ENCODE measurements at places on chromosomes 7 and 10.

- no peak for DNase-seq
These were observed 117.5 kb downstream of the SH3PXD2A start for GRCh38 chr10:103737735-103738367.

- DNase-seq: no peak
These were observed 60.6 kb downstream of the ARL5B start for GRCh38 chr10:18719811-18720210.

DNA sequence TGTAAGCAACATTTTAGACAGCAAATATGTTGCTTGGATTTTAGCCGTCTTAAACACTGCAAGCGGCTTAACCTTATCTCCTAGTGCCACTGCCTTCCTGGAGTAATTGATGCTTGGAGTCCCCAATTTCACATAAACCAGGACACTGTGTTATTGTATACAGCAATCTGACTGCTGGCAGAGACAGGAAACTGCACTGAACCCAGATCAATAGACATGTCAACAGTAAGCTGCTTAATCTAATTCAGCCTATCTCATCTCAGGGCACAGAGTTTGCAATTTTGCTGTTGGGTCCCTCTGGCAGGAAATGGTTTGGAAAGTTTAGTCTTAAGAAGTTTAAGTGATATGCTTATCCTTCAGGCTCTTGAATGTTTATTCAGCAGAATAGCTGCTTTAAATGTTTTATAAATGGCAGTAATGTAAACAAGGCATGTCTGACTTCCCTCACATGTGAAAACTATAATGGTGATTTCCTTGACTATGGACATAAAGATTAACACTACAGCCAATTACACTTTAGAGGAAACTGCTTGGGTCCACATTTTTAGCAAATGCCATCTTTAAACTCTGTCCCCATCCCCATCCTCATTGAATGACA is 598.6 kb downstream of the PARD3 start:
- DNase-seq: no peak

- DNase-seq: no peak
These were observed 545.0 kb downstream of the TNS3 start for GRCh38 chr7:47036909-47037308.

DNA sequence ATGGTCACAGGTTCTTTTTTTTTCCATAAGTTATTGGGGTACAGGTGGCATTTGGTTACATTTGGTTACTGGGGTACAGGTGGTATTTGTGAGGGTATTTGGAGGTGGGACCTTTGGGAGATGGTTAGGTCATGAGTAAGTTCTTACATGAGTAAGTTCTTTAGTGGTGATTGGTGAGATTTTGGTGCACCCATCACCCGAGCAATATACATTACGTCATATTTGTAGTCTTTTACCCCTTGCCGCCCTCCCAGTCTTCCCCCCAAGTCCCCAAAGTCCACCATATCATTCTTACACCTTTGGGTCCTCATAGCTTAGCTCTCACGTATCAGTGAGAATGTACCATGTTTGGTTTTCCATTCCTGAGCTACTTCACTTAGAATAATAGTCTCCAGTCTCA is 49.2 kb upstream of the R3HCC1L start:
- DNase-seq: no peak

DNA sequence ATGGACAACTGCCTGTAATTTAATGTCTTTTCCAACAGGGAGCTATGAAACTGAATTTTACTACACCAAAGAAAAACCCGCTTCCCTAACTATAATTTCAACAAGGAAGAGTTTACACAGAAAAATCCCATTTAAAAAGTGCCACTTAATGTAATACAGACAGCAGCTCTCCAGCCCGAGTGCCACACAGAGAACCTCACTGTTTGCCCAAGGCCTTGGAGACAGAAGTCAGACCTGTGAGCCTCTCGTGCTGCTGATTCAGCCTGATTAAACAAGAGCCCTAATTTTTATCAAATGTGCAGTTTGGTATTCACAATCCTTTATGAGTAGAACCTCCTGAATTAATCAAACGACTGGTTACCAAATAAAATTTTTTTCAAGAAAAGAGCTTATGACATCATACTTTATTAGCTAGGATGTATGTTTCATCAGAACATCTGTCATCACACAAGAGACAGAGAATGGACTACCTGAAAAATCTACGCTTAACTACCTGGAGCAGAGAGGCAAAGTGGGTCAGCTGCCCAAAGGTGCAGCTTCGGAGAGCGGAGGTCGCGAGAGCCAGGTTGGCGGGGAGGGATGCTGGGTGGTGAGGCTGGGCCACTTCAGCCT is 543.6 kb downstream of the SDK1 start:
- no peak for DNase-seq

DNA sequence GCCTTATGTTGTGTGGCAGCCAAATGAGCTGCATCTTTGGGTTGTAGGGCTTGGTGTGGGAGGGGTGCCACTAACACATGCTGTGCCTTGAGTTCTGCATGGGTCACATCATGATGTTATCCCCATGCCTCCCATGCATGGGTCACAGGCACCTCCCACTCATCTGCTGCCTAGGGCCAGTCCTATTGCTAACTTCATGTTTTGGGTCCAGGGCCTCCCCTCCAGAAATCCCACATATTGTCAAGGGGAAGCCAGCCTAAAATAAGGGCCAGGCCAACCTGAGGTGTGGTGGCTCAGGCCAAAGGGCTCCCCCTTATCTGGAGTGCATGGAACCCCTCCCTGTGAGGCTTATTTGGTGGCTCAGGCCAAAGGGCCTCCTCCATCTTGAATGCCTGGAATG is 299.0 kb downstream of the RPS24 start:
- DNase-seq: no peak

DNA sequence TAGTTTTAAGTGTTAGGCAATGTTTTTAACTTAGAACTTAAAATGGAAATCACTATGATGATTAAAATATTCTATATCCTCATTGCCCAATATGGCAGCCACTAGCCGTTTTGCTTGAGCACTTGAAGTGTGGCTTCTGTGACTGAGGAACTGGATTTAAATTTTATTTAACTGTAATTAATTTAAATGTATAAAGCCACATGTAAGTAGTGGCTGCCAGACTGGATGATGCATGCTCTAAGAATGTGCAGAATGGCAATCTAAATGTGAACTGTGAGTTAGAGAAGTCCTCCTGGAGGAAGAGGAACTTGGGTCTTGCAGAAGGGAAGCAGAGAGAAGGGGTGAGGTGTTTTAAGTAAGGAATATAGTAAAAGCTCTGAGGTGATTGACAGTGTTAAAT is 451.4 kb downstream of the SUGCT start:
- no peak for DNase-seq

DNA sequence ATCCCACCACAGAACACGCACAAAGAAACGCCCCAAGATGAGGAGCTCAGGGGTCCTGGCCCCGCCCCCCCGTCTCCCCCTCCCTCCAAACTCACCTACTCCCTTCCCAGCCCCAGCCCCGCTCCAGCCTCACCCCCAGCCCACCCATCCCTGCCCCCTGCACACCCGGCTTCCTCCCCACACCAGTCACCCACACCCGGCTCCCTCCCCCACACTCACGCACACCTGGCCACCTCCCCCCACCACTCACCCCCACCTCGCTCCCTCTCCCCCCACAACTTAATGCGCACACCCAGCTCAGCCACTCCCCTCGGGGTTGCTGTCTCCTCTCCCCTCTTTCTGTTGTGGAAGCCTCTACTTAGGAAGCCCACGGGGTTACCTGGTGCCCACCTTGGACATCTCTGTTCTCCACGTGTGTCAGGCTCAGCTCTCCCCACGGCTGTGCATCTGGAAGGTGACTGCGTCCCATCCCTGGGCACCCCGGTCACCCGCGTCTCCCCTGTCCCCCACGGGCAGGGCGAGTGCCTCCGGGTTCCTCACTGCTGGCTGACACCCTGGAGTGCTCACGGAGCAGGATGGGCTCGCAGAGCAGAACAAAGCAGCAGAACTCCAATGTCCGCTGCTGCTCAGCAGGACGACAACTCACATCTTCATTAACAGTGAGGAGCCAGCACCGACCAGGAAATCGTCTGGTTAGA is 166.8 kb downstream of the USP6NL start:
- DNase-seq: no peak

- no peak for DNase-seq
These were observed 568.7 kb upstream of the MGMT start for GRCh38 chr10:128898133-128898915.

All from AG09309 (cell line).